ENCODE measurements at places on chromosomes 2 and 18.

DNA sequence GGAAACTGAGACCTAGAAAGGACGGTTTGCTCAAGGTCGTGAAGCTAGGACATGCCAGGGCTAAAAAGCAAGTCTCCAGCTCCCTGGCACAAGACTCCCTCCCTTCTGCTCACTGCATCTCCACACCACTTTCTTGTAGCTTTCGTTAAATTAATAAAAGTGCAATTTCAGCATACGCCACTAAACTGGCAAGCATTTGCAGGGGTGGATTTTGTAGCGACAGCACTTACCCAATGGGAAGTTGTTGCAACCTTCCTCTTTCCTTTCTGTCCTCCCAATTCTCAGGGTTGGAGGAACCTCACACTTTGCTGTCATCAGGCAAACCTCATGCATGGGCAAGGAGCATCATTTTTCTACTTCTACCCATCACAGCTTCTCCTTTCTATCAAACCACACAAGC lies 7.4 kb upstream of the RHOB start:
- DNase-seq, result peak; percentile 19

GRCh38 chr2:226611944-226612318 lies 187.7 kb downstream of the IRS1 start:
- no peak for DNase-seq

DNA sequence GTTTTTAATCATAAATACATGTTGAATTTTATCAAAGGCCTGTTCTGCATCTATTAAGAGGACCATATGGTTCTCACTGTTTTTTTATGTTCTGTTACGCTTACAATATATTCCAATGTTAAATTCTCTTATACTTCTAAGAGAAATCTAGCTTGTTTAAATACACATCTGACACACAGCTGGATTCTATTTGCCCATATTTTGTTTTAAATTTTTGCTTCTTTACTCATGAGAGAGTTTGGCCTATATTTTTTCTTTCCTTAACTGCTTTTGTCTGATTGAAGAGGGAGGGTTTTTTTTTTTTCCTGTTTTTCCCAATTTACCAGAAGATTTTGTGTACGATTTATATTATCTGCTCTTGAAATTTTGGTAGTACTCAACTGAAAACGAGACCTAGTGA lies 34.9 kb downstream of the RNF144A start:
- no peak for DNase-seq

- DNase-seq, result no peak
These were observed 42.7 kb downstream of the RAB31 start for GRCh38 chr18:9750606-9751304.

DNA sequence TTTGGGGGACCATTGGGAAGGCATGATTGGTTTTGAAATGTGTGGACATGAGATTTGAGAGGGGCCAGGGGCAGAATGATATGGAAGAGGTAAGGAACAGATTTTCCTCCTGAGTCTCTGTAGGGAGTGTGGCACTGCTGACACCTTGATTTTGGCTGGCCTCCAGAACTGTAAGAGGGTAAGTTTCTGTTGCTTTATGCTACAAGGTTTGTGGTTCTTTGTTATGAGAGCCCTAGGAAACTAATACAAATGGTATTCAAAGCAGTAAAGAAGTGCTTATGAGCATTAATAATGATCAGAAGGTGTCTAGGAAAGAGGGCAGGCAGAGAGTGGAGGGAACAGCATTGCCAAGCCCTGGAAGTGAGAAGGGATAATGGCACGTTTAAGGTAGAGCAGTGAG lies 574.3 kb upstream of the NXPH2 start:
- no peak for DNase-seq

DNA sequence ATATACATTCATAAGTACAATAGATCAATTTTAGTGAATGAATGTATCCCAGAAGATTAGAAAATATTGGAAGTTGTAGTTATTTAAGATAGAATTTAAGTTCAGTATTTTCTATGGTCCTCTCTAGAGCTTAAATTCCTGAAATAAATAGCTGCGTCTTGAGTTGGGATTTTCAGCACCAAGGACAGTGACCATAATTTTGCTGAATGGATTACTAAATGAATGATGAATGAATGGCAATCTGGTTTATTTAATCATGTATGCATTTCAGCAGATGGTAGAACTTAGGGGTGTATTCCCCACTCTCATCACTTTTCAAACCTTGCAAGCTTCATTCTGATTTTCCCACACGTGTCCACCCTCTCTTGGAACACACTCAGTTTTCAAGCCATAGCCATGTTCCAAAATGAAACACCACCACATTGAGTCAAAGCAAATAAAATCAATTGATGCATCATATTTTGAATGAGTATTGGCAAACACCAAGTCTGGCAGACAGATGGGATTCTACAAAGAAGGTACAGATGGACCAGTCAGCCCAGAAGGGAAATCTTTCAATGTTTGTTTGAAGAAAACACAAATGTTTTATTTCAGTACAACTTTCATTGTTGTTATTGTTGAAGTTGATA lies 362.2 kb upstream of the NXPH2 start:
- DNase-seq, result no peak

GRCh38 chr2:65366595-65367125 lies 65.7 kb downstream of the SPRED2 start:
- DNase-seq, result no peak

- DNase-seq, result no peak
These were observed 1361.6 kb upstream of the CHAC2 start for GRCh38 chr2:52405980-52406379.

- DNase-seq, result no peak
These were observed 109.1 kb upstream of the FBXO11 start for GRCh38 chr2:48015421-48015820.

DNA sequence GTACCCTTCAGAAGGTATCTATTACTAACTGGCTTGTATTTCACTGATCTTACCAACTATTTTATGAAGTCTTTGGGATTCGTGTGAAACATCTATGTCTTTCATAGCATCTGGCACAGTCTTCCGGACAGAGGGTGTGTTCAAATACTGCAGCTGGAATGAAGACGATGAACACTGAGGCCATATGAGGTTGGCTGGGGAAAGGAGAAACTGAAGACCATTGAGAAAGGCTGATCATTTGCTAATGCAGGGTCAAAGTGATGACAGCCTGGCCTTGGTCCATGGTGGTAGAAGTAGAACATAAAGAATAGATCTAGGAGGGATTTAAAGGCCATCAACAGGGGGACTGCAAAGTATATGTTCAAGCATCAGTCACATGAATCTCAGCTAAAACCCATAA lies 132.7 kb downstream of the CCBE1 start:
- DNase-seq, result no peak

- DNase-seq, result no peak
These were observed 82.3 kb upstream of the XPO1 start for GRCh38 chr2:61620244-61621159.

GRCh38 chr18:46370898-46371297 lies 266.7 kb downstream of the HAUS1 start:
- DNase-seq, result no peak

DNA sequence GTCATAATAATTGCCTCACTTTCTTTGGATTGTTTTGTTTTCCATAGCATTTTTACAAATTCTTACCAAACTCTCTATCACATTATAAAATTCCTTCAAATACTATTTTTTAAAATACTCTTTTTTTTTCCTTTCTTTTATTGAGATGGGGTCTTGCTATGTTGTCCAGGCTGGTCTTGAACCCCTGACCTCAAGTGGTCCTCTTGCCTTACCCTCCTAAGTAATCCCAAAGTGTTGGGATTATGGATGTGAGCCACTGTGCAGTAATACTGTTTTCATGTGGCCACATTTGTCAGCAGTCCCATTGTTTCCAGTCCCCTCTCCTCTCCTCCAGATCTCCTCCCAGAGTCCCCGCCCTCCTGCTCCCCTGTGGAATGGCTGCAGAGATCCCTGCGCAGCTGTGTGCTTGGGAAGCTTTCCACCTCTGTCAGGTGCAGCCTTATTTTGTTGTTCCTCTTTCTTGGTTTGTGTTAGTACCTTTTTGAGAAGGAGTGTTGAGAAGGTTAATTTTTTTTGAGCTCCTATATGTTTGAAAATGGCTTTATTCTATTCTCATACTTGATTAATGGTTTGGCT lies 227.3 kb downstream of the LOXHD1 start:
- DNase-seq, result peak; percentile 32

GRCh38 chr18:25672490-25672889 lies 320.5 kb upstream of the ZNF521 start:
- DNase-seq, result no peak

- no peak for DNase-seq
These were observed 236.2 kb downstream of the OSR1 start for GRCh38 chr2:19122220-19122619.

- peak; percentile 84 for DNase-seq
These were observed 483 bp downstream of the TRAPPC8 start for GRCh38 chr18:31942291-31942998.

- no peak for DNase-seq
These were observed 156.5 kb upstream of the TPO start for GRCh38 chr2:1256632-1257324.

DNA sequence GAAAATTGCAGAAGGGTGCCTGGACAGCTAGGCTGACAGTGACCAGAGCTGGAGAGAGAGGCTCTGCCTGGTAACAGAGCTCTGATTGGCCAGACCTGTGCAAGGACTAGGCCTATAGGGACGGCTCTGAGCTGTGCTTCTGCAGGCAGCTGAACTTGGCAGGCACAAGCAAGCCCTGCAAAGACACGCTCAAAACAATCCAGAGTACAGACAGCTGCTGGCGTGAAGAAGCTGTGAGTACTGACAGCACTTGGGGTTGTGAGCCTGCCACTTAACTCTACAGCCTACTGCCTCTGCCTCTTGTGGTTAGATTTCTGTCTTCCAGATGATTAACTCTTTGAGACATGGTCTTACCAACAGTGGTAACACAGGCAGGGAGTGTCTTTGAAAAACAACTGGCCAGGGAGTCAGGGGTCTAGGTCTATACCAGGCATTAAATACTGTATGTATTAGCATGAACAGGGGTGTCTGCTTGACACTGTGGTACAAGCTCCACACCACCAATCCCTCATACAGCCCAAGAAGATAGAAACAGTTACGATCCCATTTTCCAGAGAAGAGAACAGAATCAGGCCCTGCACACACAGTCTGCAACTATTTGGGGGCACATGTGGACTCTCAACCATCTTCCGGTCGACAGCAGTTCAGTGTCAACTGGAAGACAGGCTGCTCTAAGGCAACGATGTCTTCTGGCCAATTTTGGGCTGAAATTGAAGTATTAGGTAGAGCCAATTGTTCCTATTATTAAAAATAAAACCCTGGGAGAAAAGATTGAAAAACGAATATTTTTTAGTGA lies 568.4 kb downstream of the TNS1 start:
- DNase-seq, result peak; percentile 92

- DNase-seq, result peak; percentile 85
These were observed 80.4 kb downstream of the TNS1 start for GRCh38 chr2:217922101-217923006.

GRCh38 chr18:3110034-3110752 lies 97.2 kb upstream of the LPIN2 start:
- DNase-seq, result no peak

DNA sequence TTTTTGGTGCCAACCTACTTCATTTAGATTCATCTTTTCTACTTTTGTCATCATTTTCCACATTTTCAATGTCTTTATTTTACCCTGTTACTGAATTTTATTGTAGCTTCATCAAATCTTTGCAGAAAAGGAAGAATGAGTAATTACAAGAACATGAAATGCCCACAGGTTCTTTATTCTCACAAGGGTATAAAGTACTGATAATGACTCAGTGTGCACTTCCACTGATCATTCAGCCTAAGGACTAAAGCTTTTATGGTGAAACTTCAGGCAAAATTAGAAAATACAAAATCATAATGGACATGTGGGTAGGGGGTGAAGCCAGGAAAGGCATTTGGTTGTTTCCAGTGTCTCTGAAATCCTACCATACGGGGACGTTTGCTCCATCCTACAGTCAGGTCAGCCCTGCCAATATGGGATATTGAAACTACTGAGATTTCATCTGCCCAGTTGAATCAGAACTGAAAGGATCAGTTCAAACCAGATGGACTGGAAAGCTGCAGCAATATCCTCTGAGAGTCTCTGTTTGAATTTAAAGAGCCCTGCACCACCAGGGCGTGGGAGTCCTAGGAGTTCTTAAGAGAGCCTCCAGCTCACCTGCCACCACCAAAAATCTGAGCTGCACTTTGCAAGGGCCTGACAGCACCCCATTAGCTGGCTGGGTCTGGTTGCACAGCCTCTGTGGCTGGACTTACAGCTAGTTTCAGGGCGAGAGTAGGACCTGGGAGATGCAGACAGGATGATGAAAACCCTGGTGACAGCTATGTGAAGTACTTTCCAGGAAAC lies 390.4 kb downstream of the CMPK2 start:
- no peak for DNase-seq

GRCh38 chr2:15668611-15669305 lies 77.1 kb downstream of the DDX1 start:
- DNase-seq, result no peak

GRCh38 chr2:109148991-109149645 lies 20.1 kb downstream of the SH3RF3 start:
- DNase-seq, result no peak

GRCh38 chr2:24509425-24509824 lies 18.4 kb downstream of the NCOA1 start:
- DNase-seq, result no peak

GRCh38 chr18:22817844-22818243 lies 115.3 kb upstream of the RBBP8 start:
- no peak for DNase-seq

DNA sequence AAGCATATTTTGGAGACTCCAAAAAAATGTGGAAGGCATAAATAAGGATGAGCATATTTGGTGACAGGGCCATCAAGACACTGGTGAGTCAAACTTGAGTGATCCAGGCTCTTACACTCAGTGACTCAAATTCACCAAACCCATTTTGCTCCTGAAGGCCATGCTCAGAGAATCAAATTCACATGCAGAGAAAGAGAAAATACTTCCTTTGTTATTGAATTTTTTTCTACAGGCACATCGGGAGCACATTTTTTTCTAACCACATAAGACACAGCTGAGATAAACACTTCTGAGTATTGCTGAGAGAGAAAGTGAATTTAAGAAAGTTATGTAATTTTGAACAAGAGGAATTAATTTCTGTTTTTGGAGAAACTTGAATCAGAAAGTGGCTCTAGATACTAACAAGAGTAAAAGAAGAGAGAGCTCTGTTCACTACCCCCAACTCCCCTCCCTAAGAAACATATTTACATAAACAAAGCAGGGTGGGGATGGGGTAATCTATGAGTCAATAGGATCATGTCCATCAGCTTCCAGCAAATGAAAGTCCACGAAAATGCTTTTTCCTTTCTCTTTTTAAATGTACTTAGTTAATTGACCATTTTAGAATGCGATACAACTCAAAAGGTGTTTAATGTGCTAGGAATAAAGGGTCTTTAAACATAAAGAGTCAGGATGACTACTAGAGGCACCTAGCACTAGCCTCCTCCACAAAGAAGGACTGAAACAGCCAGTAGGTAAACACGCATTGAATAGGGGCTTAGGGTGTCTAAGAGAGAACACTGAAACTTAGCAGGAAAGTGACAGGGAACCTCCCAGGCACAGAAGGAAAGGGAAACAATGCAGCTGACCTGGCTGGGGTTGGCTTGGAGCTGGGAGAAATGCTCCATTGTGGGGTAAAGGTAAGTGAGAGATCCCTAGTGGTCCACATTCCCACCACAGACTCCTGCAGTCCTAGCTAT lies 152.3 kb downstream of the KCNE4 start:
- no peak for DNase-seq
